ENCODE measurements at places on chromosomes 3 and 15.
A peak's percentile ranks its signal among the peaks of the same experiment; 100 is the strongest.

- no peak for DNase-seq
These were observed 31.9 kb upstream of the TSC22D2 start for GRCh38 chr3:150376001-150376848.

DNA sequence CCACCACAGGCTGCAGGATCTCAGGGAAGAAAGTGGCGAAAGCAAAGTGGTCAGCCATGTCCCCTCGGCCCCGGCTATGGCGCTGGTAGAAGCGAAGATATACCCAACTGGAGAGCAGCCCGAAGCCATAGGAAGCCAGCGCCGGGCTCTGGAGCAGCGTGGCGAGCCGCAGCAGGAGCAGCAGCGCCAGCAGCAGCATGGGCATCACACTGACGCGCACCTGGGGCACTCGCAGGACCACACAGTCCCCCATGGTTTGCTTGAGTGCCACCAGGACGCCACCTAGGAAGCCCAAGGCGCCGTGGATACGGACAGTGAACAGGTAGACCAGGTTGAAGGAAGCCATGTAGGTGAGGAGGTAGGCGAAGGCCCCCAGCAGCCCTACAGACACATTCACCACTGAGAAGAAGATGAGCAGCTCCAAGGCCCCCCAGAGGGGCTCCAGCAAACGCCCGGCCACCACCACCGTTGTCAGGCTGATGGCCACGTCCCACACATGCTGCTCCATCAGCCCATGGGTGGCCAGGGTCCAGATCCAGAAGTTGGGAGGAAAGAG, 888 bp downstream of the TMEM115 start:
- DNase-seq: no peak

- no peak for DNase-seq
These were observed 37.3 kb downstream of the STARD5 start for GRCh38 chr15:81286621-81287121.

DNA sequence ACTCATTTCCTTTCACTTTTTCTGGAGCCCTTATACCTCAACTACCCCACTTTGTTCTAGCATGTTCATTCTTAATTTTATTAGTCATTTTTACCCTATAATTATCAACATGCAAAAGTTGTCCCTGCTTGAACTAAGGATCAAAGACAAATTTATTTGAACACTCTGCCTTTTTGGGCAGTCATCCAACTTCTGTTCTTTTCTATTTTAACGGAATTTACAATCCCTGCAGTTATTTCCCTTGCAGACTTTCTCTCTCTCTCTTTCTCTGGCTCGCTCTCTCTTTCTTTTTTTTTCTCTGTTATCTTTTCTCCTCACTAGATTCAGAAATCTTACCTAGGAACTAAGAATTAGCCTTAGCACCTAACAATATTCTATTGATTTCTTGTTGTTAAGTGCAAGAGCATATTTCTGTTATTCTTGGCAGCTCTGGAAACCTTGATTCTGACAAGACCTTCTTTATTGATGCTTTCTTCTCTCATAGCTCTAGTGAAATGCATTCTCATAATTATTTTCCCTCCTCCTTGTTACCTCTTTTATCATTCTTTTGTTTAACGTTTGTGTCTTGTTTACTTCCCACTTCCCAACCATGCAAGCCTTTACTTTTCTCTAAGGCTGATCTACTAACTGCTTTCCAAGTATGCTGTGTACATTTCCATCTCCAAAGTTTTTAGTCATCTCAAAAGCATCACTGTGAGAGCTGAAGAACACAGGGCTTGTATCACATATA, 951.6 kb downstream of the DIPK2A start:
- no peak for DNase-seq

DNA sequence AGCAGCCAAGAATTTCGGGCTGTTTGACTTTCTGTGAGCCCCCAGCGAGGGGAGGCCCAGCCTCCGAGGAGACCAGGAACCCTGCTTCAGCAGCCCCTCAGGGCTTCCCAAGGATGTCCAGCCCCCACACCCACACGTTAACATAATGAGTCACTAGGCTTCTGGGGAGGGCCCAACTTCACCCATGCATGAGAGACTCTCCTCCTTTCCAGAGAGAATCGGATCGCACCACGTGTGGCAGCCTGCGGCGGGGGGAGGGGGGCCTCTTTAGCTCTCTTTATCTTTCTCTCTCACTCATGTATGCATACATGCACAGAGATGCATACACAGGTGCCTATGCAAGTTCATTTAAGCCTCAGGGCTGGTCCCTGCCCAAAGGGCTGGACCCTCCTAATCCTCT, 3.1 kb upstream of the AP2M1 start:
- peak; percentile 62 for DNase-seq

Data from posterior vena cava (tissue), 2 donors.